ENCODE measurements at places on chromosomes 16 and 17.

GRCh38 chr16:50548125-50548908 is at the start of gene NKD1:
NKD1 (plus strand) TSS chr16:50548396; CDS start chr16:50548554, 158 bp downstream.
- peak; percentile 58 for DNase-seq

- DNase-seq, result peak; percentile 37
These were observed 4.4 kb upstream of the HOXB5 start for GRCh38 chr17:48597778-48598631.

GRCh38 chr16:28261942-28262341 is 30.4 kb upstream of the SBK1 start:
- DNase-seq, result no peak

GRCh38 chr16:25812215-25812614 is 120.5 kb downstream of the HS3ST4 start:
- DNase-seq, result no peak

GRCh38 chr17:64388961-64389565 is 1.6 kb downstream of the PECAM1 start:
- no peak for DNase-seq
